ENCODE measurements at places on chromosomes 6 and 20. TPM values are rescaled to one million over a fixed set of nuclear protein-coding genes. Genes with fewer than 3 reads are reported as not detected.

- H3K36me3 ChIP-seq, result peaks cover 18% of the 10 kb centered on the region
- no peaks in the 10 kb centered on the region for H3K27me3 ChIP-seq
- peaks cover 66% of the 10 kb centered on the region for H3K4me1 ChIP-seq
- no peak for DNase-seq
- no peak overlapping the region for H3K4me3 ChIP-seq
These were observed 110.3 kb downstream of the JARID2 start for GRCh38 chr6:15356179-15356578.

DNA sequence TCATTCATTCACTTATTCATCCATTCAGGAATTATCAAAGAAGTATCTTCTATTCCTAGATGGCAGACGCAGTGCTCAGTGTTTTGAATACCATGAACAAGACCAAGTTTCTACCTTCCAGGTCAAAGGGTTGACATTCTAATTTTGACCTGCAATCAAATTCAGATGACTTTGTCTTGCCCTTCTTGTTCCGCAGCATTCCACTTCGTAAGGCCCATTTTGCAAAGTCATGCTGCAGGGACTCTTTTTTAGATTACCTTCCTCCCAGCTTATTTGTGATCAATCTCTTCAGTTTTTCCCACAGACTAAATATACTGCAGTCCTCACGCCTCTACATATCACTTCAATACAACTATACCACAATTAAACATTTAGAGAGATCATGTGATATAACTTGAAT is 7.1 kb upstream of the TAAR1 start:
- DNase-seq, result no peak
- H3K4me3 ChIP-seq, result no peak overlapping the region
- H3K27me3 ChIP-seq, result peaks cover 5% of the 10 kb centered on the region
- H3K27ac ChIP-seq, result no peak overlapping the region
- H3K4me1 ChIP-seq, result peaks cover 4% of the 10 kb centered on the region

DNA sequence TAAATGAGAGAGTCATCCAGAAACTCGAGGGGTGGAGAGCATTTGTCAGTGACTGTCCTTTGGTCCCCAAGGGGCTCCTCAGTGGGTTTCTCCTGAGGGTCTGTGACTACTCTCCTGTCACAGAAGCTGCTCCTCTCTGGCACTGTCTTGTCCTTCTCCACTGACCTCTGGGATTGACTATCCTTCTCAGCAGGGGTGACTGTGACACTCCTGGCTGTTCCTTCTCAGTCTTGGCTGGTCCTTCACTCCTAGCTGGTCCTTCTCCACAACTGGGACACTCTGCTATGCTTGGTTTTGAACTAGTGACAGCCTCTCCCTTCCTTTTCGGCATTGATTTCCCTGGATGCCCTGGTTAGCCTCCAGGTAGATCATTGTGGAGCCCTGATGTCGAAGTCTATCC is 33.5 kb downstream of the DYNLT1 start:
- no peaks in the 10 kb centered on the region for H3K27me3 ChIP-seq
- DNase-seq, result no peak

GRCh38 chr20:62501801-62502495 is 26.2 kb upstream of the GATA5 start:
- H3K27me3 ChIP-seq, result peaks cover 3% of the 10 kb centered on the region
- peak overlapping the region; percentile 46 for H3K4me3 ChIP-seq
- peak overlapping the region; percentile 92 for H3K27ac ChIP-seq
- H3K36me3 ChIP-seq, result no peaks in the 10 kb centered on the region
- DNase-seq, result peak; percentile 91

DNA sequence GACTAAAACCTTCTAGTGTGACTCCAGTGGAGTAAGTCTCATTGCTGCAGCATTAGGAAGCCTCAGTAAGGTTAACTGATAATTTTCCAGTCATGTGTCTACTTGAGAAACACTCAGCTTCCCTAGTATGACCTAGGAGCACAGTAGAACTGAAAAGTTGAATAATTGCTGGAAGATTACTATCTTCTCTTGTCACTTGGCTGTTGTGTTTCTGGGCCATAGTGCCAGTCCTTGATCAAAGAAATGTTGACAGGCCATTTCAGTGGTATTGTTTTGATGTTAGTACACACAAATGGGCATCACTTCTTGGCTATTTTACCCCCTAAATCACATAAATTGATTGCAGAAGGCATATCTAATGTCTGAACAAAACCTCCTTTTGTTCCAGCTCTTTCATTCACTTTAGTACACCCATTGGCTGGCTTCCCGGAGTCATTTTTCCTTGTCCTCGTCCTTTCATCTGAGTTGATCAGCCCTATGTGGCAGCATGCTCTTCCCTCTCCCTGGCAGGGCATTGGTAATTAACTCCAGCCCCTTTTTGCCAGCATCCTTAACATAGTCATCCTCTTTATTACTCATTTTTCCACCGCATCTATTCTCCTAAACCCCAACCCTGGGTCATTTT is 6.0 kb downstream of the ENPP3 start:
- no peak overlapping the region for H3K27ac ChIP-seq
- H3K4me1 ChIP-seq, result peaks cover 1% of the 10 kb centered on the region
- H3K36me3 ChIP-seq, result no peaks in the 10 kb centered on the region

- no peaks in the 10 kb centered on the region for H3K4me1 ChIP-seq
- no peaks in the 10 kb centered on the region for H3K27me3 ChIP-seq
- no peak overlapping the region for H3K27ac ChIP-seq
- H3K36me3 ChIP-seq, result no peaks in the 10 kb centered on the region
- DNase-seq, result no peak
- no peak overlapping the region for H3K4me3 ChIP-seq
These were observed 238.6 kb upstream of the RNF217 start for GRCh38 chr6:124723671-124724070.

GRCh38 chr20:49280463-49281058 is 2.7 kb upstream of the ZNFX1 start:
- peak overlapping the region; percentile 99 for H3K4me3 ChIP-seq
- peak overlapping the region; percentile 99 for H3K27ac ChIP-seq
- H3K27me3 ChIP-seq, result peaks cover 2% of the 10 kb centered on the region

DNA sequence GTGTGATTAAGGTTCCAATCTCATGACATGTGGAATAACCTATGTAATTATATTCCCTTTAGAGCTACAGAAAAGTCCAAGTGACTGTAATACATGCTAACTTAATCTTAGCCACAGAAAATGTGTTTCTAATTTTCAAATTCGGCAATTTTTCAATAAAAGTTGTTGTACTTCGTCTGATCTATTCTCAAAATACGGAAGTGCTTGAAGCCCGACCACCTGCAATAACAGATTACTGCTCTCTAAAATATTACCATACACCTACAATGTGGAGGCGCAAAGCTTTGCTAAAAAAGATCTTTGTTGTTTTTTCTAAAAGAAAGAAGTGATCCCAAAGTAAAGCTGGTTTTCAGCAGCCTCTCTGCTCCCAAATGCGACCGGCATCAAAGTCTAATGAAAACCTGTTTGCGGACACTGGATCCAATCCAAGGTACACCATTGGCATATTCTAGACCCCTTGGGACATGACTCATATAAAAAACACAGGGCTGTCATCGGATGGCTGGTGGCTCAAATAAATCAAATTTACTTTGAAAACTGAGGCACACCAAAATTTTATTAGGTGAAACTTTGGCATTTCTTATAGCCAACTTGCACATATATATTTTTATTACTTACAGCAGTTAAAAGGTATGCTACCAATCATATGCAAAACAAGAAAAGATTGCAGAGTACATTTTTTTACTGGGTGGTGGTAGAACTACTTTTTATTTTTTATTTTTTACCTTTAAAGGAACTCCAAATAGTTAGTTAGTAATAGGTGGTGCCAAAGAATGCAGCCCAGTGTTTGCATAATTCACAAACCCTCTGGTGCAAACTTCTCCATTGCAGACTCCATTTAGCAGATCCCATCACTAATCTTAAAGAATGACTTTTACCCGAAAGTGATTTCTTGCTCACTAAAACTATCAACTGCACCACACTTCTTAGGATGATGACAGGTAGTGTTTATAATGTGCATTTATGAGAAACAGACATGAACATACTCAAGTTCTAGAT is 118.7 kb upstream of the TBX18 start:
- no peaks in the 10 kb centered on the region for H3K27me3 ChIP-seq
- no peak for DNase-seq
- no peak overlapping the region for H3K27ac ChIP-seq
- no peaks in the 10 kb centered on the region for H3K4me1 ChIP-seq

FOXS1 gene
- not detected for total RNA-seq

TMEM74B gene
- 1.3 TPM for total RNA-seq

SIRPD gene
- total RNA-seq, result not detected

DNA sequence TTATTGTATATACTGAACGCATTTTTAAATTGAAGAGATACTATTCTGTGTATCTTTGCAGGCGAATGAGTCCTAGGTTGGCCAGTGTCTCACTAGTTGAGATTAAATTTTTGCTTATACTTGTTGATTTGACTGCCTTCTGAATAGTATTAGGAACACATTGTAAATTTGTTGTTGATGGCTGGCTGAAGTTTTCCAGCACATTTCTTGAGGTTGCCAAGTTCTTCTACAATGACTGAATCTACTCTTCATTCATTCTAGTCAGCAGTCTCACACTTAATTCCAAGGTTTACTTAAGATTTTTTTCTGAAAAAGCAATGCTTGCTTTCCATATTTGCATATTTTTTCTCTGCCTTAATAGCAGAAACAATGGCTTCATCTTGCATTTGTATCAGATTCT is 151.7 kb downstream of the ZFAND3 start:
- H3K4me1 ChIP-seq, result peaks cover 43% of the 10 kb centered on the region
- H3K27ac ChIP-seq, result no peak overlapping the region
- peaks cover 20% of the 10 kb centered on the region for H3K36me3 ChIP-seq
- H3K4me3 ChIP-seq, result no peak overlapping the region
- no peaks in the 10 kb centered on the region for H3K27me3 ChIP-seq

DNA sequence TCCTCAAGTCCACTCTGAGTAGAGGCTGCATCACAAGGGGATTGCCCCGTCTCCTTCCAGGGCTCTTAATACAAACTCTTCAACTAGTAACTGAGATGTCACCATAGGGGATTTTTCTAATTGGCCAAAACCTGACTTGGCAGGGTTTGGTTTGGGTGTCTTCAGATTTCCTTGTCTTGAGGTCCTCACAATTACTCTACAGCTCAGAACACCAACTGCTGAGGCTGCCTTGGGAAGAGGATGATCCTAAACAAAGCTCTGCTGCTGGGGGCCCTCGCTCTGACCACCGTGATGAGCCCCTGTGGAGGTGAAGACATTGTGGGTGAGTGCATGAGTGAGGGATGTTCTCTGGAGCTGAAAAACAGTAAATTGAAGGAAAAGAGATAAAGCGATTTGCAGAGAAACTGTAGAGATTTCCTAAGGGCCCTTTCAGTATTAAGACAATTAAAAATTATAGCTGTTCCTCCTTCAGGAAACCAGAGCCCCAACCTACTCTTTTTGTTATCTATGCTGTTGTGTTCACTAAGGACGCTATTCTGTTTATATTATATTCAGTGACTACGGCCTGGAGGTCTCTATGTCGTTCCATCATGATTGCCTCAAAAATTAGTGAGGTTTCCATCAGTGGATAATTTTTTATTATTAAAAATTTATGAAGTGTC is at the start of gene HLA-DQA1:
HLA-DQA1 (plus strand) TSS at position 188 of the 662 bp plus-strand sequence; CDS start at position 241, 53 bp downstream.
- no peaks in the 10 kb centered on the region for H3K36me3 ChIP-seq
- no peaks in the 10 kb centered on the region for H3K27me3 ChIP-seq
- no peak within 1 kb of the TSS for H3K4me3 ChIP-seq

GRCh38 chr20:49695830-49696229 is 17.8 kb downstream of the B4GALT5 start:
- H3K27ac ChIP-seq, result no peak overlapping the region
- peaks cover 2% of the 10 kb centered on the region for H3K36me3 ChIP-seq
- DNase-seq, result no peak
- no peaks in the 10 kb centered on the region for H3K27me3 ChIP-seq
- no peak overlapping the region for H3K4me3 ChIP-seq

BTN3A1 gene
- 39.0 TPM for total RNA-seq

IP6K3 gene
- total RNA-seq, result not detected

GRCh38 chr20:41273445-41273844 is 44.1 kb downstream of the ZHX3 start:
- no peaks in the 10 kb centered on the region for H3K27me3 ChIP-seq
- DNase-seq, result no peak
- H3K36me3 ChIP-seq, result no peaks in the 10 kb centered on the region
- no peak overlapping the region for H3K4me3 ChIP-seq

DNA sequence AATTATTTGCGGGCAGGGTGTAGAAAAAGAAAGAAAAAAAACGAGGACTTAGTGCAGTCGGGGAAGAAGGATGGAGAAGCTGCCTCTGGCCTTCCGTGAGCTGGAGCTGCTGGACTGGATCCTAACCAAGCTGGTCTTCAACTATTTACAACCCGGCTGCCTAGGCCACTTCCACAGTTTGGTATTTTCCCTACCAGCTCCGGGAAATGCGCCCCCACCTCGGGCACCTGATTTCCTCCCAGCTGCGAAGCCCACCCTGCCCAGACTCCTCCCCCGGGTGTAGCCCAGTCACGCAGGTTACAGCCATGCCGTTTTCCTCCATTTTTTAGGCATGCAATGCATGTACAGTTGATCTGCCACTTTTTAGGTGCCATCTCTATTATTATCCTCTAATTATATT is 21.2 kb downstream of the THEMIS start:
- peaks cover 68% of the 10 kb centered on the region for H3K4me1 ChIP-seq
- peaks cover 5% of the 10 kb centered on the region for H3K36me3 ChIP-seq
- peak overlapping the region; percentile 52 for H3K4me3 ChIP-seq
- peak; percentile 30 for DNase-seq
- H3K27me3 ChIP-seq, result no peaks in the 10 kb centered on the region
- no peak overlapping the region for H3K27ac ChIP-seq

- no peaks in the 10 kb centered on the region for H3K27me3 ChIP-seq
- no peak overlapping the region for H3K27ac ChIP-seq
- no peak for DNase-seq
- no peak overlapping the region for H3K4me3 ChIP-seq
- peaks cover 9% of the 10 kb centered on the region for H3K36me3 ChIP-seq
- H3K4me1 ChIP-seq, result peaks cover 20% of the 10 kb centered on the region
These were observed 96.0 kb downstream of the CARMIL1 start for GRCh38 chr6:25375125-25375524.

LINC00237 gene
- total RNA-seq, result not detected

- no peak for DNase-seq
- H3K27ac ChIP-seq, result peak overlapping the region; percentile 99
- H3K27me3 ChIP-seq, result peaks cover 17% of the 10 kb centered on the region
- peak overlapping the region; percentile 45 for H3K4me3 ChIP-seq
- peaks cover 64% of the 10 kb centered on the region for H3K4me1 ChIP-seq
These were observed 57.2 kb upstream of the HFE start for GRCh38 chr6:26029857-26030653.

DNA sequence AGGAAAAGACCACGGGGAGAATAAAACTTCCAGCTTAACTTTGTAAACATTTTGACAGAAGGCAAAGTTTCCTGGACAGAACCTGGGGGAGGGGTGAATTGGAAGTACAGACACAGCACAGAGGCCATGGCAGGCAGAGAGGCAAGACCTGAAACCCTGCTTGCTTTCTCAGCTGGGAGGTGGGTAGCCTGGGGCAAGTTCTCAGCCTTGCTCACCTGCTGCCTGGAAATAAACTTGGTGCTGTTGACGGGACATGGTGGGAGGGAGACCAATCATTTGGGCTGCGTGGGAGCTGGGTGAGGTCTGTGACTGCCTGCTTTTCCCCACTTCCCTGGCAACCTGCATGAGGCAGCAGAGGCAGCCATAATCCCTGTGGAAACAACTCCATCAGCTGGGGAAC is 221.3 kb downstream of the MOXD1 start:
- H3K36me3 ChIP-seq, result no peaks in the 10 kb centered on the region
- no peaks in the 10 kb centered on the region for H3K27me3 ChIP-seq
- H3K4me1 ChIP-seq, result no peaks in the 10 kb centered on the region
- no peak for DNase-seq

GRCh38 chr20:43853174-43853803 is 61.4 kb upstream of the TOX2 start:
- no peak overlapping the region for H3K4me3 ChIP-seq
- no peak for DNase-seq
- H3K27ac ChIP-seq, result no peak overlapping the region
- no peaks in the 10 kb centered on the region for H3K36me3 ChIP-seq
- H3K27me3 ChIP-seq, result no peaks in the 10 kb centered on the region

Data from activated CD4-positive, alpha-beta memory T cell treated with anti-CD3 and anti-CD28 coated beads for 36 hours (primary cell).